ENCODE measurements at places on chromosomes 6 and 20. TPM values are rescaled to one million over a fixed set of nuclear protein-coding genes. Genes with fewer than 3 reads are reported as not detected.
A peak's percentile ranks its signal among the peaks of the same experiment; 100 is the strongest.

- peak; percentile 91 for DNase-seq
These were observed 59.7 kb upstream of the SNX9 start for GRCh38 chr6:157763129-157763903.

Gene NNAT
- 65.2 TPM for total RNA-seq

DNA sequence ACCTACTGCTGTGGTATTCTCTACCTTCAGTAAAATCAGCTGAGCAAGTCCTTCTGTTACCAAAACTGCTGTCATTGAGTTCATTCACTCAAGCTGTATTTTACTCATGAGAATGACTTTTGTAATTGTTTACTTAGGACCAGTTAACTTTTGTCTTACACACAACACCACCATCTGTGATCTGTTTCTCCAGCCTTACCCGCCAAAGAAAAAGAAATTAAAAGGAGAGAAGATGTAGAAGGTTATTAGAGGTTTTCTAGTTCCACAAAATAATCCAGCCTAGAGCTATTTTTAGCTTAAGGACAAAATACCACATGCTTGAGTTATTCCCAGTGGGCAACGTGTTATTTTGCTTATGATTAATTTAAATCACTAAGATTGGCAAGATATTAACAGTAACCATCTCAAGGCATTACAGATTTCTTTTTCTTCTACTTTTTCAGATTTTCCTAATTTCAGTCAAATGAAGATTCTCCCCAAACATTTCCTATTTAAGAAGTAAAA is 38.2 kb downstream of the FAM8A1 start:
- no peak for DNase-seq

- DNase-seq = no peak
These were observed 160.5 kb upstream of the KCNG1 start for GRCh38 chr20:51183451-51183850.

- no peak for DNase-seq
These were observed 176.7 kb downstream of the HACE1 start for GRCh38 chr6:104682722-104683643.

Gene SLC35D3
- not detected for total RNA-seq

Data from epithelial cell of proximal tubule (primary cell).